ENCODE measurements at places on chromosomes 6 and 20. TPM values are rescaled to one million over a fixed set of nuclear protein-coding genes. Genes with fewer than 3 reads are reported as not detected.

Gene IL20RA
- 1.5 TPM for polyA plus RNA-seq

- DNase-seq: no peak
Measured at GRCh38 chr20:50215926-50216325, 25.3 kb downstream of the CEBPB start.

Gene SLC17A1
- polyA plus RNA-seq: 24.0 TPM

DNA sequence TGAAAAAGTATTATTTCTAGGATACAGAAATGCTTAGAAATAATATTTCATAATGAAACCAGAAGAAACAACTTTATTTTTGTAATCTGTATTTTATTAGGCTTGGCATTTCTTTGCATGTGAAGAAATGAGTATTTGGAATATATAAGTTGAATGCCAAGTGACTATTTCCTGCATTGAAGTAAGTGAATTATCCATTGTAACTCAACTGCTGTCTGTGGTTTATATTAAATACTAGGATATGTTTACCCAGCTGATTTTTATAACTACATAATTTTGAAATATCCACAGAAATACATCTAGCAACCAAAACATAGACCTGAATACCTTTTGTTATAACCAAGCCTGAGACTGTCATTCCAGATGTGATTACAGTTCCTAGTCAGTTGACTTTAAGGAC, 207.6 kb downstream of the THBS2 start:
- no peak for DNase-seq

Gene CD83
- polyA plus RNA-seq: 16.6 TPM

- no peak for DNase-seq
Measured at GRCh38 chr6:123777563-123777962, 26.1 kb upstream of the NKAIN2 start.

Gene UBE2C
- polyA plus RNA-seq: 72.1 TPM

DNA sequence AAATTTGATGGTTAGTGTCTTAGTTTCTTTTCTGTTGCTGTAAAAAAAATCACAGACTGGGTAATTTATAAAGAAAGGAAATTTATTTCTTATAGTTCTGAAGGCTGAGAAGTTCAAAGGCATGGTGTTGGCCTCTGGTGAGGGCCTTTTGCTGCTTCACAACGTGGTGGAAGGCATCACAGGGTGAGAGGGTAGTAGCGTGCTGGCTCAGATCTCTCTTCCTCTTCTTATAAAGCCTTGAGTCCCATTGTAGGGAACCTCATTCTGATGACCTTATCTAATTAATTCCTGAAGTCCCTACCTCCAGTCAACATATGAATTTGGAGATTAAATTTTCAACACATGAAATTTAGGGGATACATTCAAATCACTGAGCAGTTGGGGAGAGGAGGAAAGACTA, 62.0 kb downstream of the ARID1B start:
- DNase-seq: no peak

Gene DDO
- polyA plus RNA-seq: 0.43 TPM

GRCh38 chr6:52953911-52954839, 40.9 kb downstream of the GSTA4 start:
- DNase-seq: no peak

DNA sequence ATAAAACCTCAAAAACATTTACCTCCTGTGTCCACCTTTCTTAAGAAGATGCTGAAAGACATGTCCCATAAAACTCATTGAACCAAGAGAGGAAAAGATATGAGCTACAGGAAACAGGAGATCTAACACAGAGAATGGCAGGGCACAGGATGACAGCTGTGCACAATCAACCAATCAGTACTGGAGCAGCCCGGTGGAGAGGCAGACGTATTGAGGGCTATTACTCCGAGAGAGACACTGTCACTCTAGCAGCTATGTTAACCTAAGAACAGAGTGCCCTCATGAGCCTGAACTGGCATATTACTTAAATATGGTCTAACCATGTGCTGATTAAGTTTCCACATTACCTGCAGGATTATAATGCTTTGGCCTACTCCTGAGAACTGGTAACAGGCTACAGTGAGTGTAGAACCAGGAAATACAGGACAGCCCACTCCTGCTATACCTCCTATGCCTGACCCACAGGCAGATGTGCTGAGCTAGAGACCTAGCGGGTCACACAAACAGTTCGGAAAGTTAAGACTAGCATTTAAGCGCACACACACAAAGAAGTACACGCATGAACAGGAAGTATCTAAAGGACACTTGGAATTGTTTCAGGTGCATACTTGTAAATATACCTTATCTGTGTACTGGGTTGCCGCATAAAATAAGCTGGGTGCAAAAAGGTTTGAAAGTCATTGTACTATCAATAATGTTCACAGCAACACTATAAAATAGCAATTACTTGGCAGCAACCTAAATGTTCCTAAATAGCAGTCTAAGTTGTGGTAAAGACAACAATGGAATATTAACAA, 199.3 kb upstream of the SHLD1 start:
- DNase-seq: no peak

GRCh38 chr6:52077961-52078625, 9.3 kb downstream of the PKHD1 start:
- DNase-seq: no peak

DNA sequence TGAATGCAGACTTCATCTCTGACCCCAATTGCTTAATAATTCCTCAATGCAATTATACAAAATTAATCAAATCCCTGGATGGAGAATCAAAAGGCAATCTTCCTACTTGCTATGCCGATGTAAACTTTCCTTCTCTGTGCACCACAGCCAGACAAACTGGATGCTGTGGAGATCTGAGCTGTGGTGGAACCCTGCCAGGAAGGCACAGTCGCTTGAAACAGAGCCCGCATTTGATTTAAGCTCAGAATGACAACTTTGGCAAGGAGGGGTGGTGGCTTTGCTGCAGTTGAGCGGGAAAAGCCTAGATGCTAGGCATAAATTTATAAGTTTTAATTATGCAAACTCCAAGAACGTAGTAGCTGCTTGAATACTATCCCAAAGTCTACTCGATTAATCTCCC, 190.8 kb downstream of the MTFR2 start:
- DNase-seq: no peak

DNA sequence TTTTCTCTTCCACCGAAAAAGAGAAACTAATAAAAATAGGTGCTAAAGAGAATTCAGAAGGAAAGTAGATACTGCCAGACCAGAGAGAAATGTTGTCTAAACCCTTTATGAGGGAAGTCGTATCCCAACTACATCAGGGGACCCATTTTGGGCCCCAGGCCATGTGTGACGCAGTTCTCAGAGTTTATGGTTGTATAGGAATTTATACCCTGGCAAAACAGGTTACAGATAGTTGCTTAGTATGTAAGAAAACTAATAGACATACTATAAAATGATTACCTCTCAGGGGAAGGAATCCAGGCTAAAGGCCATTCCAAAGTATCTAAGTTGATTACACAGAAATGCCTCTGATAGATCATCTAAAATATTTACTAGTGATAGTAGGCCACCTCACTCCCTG, 28.6 kb upstream of the SLC52A3 start:
- no peak for DNase-seq

Gene KCNB1
- 0.42 TPM for polyA plus RNA-seq

Gene SRMS
- polyA plus RNA-seq: 0.17 TPM

DNA sequence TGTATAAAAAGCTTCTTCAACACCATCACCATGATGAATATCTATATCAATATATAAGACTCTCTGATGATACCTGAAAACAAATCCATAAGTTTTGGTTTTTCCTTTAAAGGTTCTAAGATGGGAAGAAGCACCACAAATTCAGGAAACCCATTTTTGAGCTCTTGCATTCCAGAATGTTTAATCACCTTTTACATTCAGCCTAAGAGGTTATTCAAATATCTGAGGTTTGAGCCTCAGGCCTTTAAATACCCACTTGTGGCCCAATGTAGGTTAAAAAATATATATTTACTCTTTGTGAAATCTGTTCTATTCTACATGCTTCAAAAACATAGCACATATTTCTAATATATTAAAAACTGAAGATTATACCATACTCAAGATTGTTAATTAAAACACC, 17.6 kb downstream of the HDAC2 start:
- DNase-seq: no peak

DNA sequence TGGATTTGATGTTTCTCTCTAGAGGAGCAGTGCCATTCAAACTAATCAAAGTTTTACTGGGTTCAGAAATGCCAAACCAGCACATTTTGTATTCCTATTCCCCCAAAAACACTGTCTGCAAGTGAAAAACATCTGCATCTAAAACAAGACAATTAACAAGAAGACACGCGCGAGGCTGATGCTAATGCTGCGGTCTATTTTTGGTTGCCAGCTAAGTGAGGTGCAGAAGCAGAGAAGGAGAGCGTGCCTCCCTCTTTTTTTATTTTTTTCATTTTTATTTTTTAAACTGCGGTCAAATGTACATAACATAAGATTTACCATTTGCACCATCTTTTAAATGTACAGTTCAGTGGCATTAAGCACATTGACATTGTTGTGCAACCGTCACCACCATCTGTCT, 641.1 kb downstream of the DHX35 start:
- DNase-seq: no peak

- no peak for DNase-seq
Measured at GRCh38 chr20:36591281-36591680, 14.3 kb upstream of the RAB5IF start.

GRCh38 chr20:50298554-50299324, 108.1 kb downstream of the CEBPB start:
- no peak for DNase-seq

- DNase-seq: no peak
Measured at GRCh38 chr6:32936239-32937152, 4.3 kb downstream of the HLA-DMB start.

GRCh38 chr6:139530561-139530960, 156.1 kb upstream of the CITED2 start:
- DNase-seq: no peak
